Occipital lobe (tissue), 3 donors: ENCODE measurements at places on chromosomes 5 and 9. TPM values are rescaled to one million over a fixed set of nuclear protein-coding genes. Genes with fewer than 3 reads are reported as not detected.

GRCh38 chr9:37565661-37566618 is 10.2 kb downstream of the FBXO10 start:
- no peak for DNase-seq

GRCh38 chr5:1782385-1783215 is 17.0 kb downstream of the MRPL36 start:
- no peak for DNase-seq

- DNase-seq = no peak
Observed at GRCh38 chr5:159762921-159763320, 153.4 kb upstream of the ADRA1B start.

DNA sequence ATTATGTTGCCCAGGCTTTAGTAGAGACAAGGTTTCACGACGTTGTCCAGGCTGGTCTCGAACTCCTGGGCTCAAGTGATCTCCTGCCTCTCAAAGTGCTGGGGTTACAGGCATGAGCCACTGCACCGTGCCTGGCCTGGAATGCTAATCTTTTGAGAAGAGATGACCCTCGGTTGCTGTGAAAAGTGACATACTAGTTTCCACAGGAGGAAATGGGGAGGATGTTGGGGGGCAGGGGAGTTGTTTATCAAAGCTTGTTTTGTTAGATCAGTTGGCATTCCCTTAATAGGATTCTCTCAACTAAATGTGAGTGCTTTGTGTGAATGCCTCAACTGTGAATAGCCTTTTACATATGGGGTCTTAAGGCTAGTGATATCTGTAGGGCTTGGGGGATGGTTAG is 16.4 kb upstream of the MATR3 start:
- no peak for DNase-seq

DNA sequence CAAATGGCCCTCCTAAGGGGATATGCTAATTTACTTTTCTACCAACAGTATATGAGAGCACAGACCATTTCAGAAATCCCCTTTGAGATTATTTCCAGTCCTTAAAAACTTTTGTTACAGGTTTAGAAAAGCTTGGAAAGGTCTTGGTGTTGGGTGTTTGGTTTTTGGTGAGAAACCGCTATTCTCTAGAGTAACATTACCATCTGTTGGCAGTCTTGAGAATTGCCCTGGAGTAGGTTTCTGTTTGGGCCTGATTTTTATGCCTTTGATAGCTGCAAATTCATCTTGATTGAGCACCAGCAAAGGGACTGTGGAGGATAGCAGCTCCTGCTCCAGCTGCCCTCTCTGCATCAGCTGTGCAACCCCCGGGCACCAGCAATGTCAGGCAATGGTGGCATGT is 8.0 kb downstream of the NUDT2 start:
- no peak for DNase-seq

DNA sequence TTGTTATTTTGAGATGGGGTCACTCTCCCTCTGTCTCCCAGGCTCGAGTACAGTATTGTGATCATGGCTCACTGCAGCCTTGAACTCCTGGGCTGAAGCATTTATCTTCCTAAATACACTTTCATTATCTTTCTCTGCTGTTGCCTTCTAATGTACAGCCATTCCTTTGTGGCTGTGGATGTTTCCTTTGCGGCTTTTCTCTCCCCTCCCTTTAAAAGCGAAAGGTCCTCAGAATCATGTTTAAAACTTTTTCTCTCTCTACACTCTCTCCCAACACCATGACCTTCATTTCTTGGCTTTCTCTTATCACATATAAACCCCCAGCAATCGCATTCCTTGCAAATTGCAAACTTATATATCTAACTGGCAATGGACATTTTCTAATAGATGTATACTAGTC is 1.6 kb downstream of the IFNA2 start:
- no peak for DNase-seq

CATSPER3 gene
- total RNA-seq = 1.2 TPM

DNAJC25 gene
- 4.7 TPM for total RNA-seq

CSNK1G3 gene
- total RNA-seq = 228 TPM
